COR-L47 (cell line): ENCODE measurements at places on chromosomes 1 and 21.

DNA sequence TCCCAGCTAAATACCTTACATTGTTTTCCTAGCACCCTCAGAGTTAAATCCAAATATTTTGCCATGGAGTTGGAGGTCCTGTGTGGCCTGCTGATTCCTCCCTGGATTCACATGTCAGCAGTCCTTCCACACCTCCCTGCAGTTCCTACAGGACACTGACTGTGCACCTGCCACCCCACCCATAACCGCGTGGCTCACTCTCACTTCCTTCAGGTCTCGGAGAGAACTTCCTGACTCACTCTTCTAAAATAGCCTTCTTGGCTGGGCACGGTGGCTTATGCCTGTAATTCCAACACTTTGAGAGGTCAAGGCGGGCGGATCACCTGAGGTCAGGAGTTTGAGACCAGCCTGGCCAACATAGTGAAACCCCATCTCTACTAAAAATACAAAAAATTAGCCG, 8.4 kb upstream of the CAMTA1 start:
- DNase-seq, result no peak

- no peak for DNase-seq
These were observed 344.8 kb downstream of the CHRM3 start for GRCh38 chr1:239731082-239731748.

DNA sequence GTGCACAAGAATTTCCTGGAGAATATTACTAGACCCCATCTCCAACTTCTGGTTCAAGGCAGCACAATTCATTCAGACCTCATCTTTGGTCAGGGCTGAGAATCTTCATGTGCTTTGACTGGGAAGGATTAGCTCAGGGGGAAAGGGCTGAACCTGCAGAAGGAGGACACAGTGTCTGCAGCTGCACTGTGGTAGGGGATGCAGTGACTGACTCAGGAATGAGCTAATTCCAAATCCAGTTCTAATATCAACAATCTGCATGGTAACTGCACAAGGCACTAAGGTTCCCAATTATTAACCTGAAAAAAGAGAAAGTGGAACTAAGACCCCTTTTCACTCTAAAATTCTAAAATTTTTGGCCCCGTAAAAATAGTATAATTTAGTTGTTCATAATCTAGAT, 31.6 kb downstream of the TTLL7 start:
- no peak for DNase-seq

DNA sequence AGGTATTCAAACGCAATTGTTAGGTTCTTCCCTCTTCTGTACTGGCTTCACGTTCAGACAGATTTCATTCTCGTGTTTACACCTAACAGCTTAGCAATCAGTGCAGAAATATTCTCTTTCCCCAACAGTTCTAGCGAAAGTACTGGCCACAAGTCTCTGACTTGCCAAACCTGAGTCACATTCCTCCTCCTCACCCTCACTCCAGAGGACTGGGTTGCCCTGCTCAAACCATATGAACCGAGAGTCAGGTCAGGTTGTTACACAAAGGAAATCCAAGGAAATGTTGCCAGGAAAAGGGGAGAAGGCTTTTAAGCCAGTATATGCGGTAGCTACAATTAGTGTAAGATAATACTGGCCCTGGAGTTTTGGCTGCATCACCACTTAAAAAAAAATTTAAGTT, 282.5 kb downstream of the RGS7 start:
- no peak for DNase-seq

DNA sequence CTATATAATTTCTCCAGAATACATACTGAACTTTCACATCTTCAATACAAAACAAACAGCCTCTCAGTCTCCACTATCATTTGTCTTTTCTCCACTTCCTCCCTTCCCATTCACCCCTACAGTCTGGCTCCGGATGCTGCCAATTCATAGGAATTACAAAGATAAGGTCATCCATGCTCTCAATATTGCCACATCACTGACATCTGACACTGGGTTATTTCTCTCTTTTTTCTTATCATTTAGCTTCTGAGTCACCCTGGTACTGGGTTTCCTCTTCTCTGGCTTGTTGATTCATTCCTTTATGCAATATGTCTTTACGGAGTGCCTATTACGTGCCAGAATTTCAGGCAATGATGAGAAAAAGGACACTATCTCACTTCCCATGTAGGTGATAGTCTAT, 3.1 kb upstream of the SH3BP5L start:
- no peak for DNase-seq

DNA sequence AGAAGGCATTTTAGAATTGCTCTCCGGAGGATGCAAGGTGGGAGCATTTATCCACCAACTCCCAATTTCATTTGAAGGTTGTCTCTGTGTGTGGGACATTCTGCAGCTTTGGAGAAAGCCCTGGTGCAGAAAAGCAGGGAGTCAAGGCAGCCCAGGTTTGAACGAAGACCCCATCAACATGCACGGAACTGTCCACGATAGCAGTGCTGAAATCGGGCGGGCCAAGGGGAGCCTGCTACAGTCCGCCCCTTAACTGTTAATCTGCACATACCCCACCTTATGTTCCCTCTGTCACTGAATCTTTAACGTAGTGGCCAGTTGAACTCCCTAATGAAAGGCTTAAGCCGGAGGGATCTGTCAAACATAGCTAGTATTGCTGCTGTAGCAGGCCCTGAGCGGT, 68.8 kb upstream of the C1orf174 start:
- no peak for DNase-seq

- DNase-seq, result no peak
These were observed 32.6 kb downstream of the TRIT1 start for GRCh38 chr1:39850606-39851216.

GRCh38 chr1:61049850-61050540, 32.4 kb upstream of the NFIA start:
- DNase-seq, result peak; percentile 49

GRCh38 chr1:248243204-248243603, 12.0 kb downstream of the OR2M4 start:
- no peak for DNase-seq

- DNase-seq, result no peak
These were observed 49.7 kb upstream of the MACF1 start for GRCh38 chr1:39154553-39155421.

DNA sequence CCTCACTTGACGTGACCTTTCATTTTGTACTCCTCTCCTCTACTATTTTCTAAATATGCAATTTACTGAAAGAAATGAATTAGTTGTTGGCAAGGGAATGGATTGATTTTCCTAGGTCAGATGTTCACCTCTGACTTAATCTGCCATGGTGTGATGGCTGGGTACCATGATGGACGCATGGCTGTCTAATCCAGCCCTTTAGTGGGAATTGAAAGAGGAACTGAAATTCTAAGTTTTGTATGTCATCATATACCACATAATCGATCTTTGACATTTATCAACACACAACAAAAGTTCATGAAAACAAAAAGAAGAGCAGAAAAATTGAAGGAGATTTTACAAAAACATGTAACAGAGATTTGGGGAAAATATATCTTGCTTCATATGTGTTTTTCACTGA, 331.3 kb upstream of the SNX7 start:
- no peak for DNase-seq

DNA sequence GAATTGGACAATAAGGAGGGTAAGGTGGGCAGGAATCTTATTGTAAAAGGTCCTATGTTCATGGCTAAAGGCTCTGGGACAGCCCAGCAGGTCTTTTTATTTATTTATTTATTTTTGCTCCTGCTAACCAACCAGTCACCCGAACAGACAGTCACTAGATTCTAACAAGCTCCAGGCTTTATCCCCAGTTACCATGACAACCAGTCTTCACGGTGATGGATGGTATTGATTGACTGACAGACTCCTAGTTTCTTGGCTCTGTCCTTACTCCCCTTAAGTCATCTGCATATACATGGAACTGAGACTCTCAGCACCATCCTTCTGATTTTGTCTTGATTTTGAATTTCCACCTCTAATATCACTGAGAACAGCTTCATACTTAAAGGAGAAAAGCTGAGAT, 44.3 kb downstream of the C8A start:
- no peak for DNase-seq

GRCh38 chr1:230425252-230426091, 660 bp downstream of the PGBD5 start:
- DNase-seq, result no peak

GRCh38 chr1:182229921-182230491, 161.6 kb downstream of the GLUL start:
- peak; percentile 61 for DNase-seq

DNA sequence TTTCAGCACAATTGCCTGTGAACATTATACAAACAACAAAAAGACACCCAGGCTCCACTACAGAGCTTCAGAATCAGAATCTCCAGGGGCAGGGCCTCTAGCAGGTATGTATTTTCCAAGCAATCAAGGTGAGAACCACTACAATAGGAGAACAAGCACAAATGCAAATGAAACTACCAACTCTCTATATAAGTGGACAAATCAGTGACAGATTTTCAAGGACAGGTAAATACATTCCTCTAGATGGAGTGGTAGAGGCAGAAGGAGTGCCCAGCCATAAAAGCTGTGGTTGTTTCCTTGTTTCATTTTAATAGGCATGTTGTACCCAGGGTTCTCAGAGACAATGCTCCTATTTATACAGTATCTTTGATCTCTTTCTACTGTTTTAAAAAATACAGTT, 20.1 kb upstream of the CCDC17 start:
- DNase-seq, result no peak

- no peak for DNase-seq
These were observed 25.0 kb downstream of the GORAB start for GRCh38 chr1:170556917-170557316.

DNA sequence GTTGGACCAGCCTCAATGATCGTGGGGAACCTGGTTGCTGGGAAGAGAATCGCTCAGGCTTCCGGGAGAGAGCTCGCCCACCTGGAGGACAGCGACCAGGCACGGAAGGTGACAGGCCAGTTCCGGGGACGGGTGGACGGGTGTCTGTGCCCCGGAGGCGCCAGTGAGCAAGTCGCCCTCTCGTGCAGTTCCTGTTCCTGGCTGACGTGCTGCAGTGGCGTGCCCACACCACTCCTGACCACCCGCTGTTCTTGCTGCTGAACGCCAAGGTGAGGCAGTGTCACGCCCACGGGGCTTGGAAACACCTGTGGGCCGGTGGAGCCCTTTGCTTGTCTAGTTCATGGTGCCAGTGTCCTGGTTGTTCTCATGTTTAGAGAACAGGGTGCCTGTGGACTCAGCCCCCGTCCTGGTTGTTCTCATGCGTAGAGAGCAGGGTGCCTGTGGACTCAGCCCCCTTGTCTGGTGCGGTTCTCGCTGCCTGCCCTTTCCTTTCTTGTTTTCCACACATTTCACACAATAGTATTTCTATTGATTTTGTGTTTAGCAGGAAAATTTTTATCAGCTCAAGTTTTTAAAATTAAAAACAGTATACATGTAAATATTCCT, 53.1 kb downstream of the S100B start:
- DNase-seq, result no peak

DNA sequence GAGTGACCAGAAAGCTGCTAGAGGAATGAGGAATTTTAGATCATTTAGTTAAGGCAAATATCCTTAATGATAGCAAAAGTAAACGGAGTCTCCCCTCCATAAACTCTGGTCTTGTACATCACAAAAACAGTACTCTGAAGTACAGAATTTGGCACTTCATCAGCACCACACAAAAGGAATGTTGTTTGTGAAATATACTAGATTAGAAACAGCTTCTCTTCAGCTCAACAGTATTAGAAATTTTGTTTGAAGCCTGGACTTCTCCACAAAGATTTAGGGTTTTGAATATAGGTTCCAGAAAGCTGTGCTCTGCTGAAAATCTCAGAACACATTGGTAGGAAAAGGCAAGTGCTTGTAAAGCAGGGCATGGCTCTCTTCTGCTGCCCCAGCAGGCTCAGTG, 135.1 kb upstream of the PTGFR start:
- no peak for DNase-seq

DNA sequence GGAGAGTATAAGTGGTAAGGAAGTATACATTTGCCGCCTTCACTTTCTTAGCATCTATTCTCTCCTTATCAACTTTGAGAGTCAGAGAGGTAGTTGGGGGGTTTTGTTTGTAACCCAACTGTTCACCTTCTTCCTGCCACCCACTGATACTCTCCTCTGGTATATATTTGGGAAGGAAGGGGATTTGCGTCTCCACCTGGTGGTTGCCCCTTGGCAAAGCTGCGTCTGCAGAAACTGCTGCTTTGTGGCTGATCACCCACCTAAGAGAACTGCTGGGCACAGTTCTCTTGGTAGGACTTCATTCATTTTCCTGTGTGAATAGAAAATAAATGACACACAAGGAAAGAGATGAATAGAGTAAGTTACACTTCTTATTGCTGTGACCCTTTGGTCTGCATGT, 87.0 kb downstream of the SYT14 start:
- no peak for DNase-seq

DNA sequence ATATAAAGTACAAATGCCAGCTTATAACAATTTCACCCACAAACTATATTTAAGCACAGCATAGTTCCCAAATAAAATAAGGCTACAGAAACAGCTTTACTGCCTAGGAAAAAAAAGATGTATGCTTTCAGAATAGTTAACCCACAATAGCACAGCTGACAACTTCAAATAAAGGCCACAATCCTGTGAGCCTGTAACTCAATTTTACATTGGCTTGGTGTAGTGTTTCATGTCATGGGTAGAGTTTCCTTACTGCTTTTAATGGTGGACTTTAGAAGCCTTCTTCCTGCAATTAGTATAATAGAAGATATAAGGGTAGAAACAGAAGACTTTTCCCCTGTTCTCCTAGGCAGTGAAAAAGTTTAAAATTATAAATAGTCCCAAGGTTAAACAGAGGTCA, 44.3 kb upstream of the ZC3H11B start:
- no peak for DNase-seq

- no peak for DNase-seq
These were observed 120.7 kb downstream of the NFIA start for GRCh38 chr1:61202854-61203598.

DNA sequence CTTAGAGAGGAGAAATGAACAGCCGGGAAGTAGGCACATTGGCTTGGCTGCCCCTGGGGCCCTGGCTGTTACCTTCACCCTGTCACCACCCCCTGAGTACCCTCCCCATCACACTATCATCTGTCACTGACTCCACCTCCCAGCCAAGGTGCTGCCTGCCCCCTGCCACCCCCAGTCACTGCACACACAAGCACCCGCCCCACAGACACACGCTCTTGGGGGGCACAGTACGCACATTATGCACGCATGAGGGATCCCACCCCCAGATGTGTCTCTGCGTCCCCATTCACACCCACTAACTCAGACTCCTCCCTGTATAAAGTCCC, 223.3 kb downstream of the PTPRU start:
- no peak for DNase-seq

DNA sequence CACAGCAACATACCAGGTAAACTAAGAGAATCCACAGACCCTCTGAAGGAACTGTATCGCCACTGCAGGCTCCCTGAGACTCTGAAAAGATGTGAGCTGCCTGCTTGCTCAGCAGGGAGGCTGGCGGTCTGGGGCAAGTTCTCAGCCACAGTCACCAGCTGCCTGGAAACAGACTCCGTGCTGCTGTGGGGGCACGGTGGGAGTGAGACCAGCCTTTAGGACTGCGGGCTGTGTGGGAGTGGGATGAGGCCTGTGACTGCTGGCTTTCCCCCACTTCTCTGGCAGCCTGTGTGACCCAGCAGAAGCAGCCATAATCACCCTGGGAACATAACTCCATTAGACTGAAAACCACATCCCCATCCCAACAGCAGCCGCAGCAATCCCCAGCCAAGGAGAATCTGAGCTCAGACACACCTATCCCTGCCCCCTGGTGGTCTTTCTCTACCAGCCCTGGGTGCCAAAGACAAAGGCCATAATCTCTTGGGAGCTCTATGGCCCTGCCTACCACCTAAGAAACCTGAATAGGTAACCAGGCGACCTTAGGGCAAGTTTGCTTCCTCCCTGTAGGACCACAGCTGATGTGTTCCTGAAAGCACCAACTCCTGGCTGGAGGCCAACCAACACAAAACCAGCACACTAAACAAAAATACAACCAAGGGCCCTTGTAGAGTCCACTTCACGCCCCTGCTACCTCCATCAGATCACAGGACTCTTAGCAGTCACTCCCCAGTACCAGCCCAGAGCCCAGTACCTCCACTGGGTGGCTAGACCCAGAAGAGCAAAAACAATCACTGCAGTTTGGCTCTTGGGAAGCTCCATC, 151.5 kb downstream of the SMYD3 start:
- no peak for DNase-seq
